ENCODE measurements at places on chromosomes 16 and 17.

DNA sequence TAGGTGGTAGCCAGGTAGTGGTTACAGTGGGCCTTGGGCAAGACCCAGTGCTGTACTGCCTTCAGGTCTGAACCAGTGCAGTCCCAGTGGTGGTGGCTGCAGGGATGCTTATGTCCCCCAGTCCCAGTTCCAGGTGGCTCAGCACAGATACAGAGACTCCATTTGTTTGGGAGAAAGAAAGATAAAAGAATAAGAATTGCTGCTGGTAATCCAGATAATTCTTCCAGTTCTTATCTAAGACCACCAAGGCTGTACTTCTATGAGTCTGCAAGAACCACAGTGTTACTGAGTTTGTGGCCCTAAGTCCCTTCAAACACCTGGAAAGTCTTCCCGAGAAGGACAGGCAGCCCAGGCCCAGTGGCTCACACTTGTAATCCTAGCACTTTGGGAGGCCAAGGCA lies 33.9 kb upstream of the ATP2C2 start:
- no peak for DNase-seq

DNA sequence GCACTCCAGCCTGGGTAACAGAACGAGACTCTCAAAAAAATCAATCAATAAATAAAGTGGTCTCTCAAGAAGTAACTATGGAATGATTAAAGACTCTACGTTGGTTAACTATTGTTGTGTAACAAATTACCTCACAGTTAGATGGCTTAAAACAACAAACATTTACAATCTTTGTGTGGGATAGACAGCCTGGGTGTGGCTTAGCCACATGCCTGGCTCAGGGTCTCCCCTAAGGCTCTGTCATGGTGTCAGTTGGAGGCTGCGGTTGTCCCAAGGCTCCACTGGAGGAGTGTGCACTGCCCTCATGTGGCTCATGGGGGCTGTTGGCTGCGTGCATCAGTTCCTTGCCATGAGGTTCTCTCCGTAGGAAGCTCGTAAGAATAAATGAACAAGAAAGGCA lies 294.5 kb downstream of the SNX29 start:
- DNase-seq = no peak

DNA sequence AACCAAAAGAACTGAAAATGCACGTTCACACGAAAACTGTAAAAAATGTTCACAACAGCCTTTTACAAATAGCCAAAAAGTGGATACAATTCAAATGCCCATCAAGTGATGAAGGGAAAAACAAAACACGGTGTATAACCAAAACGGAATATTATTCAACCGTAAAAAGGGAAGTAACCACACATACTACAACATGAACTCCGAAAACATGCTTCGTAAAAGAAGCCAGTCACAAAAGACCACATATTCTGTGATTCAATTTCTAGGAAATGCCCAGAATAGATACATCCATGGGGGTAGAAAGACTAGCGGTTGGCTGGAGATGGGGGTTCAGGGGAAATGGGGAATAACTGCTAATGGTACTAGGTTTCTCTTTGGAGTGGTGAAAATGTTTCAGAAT lies 81.5 kb upstream of the TRAP1 start:
- DNase-seq = no peak

DNA sequence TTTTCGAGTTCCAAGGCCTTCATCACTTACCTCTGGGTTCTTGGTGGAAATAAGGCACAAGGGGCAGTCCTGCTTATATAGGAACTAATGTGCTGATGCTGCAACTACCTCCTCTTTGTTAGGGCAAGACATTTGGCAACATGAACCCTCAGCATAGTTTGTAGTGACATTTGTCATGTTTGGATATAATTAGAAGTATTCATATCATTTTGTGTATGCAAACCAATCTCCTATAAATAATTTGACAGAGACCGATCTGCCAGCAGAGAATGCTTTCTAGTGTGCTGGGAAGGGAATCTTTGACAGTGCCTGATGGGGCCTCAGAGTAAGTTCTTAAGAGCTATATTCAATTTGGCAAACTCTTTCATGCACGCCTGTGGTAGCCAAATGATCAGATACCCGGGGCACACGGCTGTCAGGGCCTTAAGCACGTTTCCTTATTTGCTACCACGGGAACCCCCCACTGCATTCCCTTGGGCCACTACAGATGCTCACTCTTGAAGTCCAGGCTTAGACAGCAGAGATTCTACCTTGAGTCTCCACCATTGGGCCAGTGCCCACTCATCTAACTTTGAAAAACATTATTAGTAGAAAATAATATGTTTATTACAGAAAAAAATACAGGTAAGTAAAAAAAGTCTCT lies at the start of gene MYH8:
Gene MYH8 (minus strand): TSS at position 51 of the 643 bp plus-strand sequence. CDS start 1,723 bp downstream, outside the sequence.
- no peak for DNase-seq

GRCh38 chr16:48084826-48085225 lies 71.0 kb downstream of the ABCC12 start:
- DNase-seq = no peak

DNA sequence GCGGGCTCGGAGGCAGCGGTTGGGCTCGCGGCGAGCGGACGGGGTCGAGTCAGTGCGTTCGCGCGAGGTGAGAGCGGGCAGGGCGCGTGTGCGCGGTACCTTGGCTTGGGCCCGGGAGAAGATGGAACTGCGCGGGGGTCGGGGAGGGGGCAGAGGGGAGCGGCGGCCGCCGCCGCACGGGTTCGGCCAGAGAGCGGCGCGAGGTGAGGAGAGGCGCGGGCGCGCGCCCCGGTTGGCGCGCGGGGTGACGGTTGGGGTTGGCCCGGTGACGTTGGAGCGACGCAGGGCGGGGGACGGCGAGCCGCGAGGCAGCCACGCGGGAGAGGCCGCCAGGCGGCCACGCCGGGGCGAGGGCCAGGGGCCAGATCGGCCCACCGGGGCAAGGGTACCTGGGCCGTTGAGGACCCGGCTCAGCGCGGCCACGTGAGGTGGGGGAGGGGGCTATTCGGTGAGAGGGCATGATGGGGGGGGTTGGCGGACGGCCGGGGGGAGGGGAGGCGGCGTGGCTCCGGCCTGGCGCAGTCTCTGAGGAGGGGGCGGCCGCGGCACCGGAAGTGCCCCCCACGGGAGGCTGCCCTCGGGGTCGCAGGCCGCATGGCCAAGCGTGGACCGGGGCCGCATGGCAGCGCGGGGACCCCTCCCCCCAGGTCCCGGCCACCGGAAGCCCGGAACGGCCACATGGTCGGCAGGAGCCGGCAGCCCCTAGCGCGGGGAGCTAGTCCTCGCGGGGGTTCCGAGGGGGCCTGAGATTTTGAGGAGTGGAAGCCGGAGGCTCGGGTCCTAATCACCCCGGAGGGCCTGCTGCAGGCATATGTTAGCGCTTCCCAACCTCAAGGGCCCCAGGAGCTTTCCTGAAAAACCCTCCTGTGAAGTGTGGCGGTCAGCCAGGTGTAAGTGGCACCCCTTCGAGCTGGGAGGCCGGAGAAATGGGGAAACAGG lies 527 bp downstream of the EIF5A start:
- DNase-seq = peak; percentile 33

- DNase-seq = no peak
Observed at GRCh38 chr17:71480099-71480498, 640.7 kb upstream of the SOX9 start.

DNA sequence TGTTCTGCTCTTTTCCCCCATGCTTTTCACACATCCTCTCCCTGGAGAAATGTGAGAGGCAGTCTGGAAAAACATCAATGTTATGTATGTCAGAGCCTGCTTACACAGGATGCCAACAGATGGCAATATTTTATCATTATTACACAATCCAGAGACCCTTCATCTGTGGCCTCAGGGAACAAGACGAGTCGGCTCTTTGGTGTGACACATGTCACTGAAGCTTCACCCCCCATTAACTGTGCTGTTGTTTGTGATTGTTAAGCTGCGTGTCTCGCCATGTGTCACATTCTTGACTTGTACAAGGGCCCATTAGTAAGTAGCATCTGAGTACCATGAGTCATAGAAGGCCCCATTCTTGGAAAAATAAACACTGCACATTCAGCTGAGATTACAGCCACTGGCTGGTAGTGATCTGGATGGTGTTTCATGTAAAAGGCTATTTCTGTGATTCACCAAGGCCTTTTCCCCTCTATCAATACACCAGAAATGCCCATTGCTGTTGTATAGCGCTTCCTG lies 682.1 kb upstream of the SOX9 start:
- peak; percentile 37 for DNase-seq

GRCh38 chr17:29595107-29595942 lies 2.4 kb downstream of the ANKRD13B start:
- DNase-seq = no peak

- DNase-seq = no peak
Observed at GRCh38 chr17:83194186-83194561, 114.8 kb downstream of the METRNL start.

DNA sequence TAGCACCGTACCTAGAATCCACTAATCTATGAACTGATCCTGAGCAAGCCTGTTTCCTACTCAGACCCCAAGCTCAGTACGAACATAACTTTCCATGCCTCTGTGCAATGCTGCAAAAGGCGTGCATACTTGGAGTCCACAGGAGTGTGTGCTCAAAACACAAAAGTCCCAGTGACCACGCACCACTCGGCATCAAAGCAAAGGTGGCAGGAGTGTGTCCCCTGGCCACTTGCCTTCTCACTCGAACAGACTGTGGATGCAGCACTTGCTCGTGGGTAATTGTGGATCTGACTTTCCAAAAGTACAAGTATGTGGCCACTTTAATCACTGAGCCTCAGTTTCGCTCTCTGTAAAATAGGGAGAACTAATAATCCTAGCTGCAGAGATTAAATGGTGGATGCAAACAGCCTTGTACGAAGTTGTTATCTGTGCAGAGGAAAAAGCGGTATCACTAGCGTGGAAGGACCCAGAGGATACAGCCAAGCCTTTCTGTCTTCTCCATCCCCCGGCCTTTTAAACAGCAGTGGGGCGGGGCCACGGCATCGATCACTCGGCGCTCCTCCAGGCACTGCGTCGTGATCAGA lies 311 bp upstream of the KDM8 start:
- peak; percentile 89 for DNase-seq

- DNase-seq = no peak
Observed at GRCh38 chr17:58383892-58384462, 32.0 kb upstream of the SUPT4H1 start.

- no peak for DNase-seq
Observed at GRCh38 chr16:13021996-13022395, 120.6 kb downstream of the SHISA9 start.

DNA sequence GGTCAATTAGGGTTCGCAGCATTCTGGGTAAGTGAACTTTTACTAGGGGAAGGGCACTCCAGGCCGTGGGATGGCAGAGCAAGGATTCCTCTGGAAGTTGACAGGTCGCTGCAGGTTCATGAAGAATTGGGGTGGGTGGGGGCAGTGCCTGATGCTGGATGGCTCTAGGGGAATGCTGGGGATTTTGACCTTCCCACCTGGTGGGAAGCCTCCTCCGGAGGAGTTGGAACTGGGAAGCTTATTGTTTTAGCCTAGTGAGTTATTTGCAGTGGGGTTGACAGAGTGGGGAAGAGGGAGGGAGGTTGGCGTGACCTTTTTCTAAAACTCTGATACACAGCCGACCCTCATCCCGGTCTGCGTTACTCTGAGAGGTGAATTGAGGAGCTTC lies 606 bp upstream of the C17orf113 start:
- DNase-seq = no peak

GRCh38 chr16:90053902-90054500 lies 23.1 kb downstream of the PRDM7 start:
- no peak for DNase-seq

DNA sequence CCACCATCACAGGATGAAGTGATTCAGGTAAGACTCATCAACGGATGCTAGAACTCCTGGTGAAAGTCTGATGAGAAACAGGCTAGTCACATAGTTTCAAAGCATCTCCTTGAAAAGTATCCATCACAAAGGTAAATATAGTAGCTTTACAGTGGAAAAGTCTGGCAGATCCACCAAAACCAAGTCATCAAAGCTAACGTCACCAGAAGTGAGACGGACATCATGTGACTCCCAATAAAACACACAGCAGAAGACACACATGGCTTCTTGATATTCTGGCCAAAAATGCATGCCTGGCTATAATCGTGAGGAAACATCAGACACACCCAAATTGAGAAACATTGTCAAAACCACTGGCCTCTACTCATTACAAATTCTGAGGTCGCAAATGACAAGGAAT lies 17.9 kb upstream of the TRPV3 start:
- no peak for DNase-seq

Data from NCI-H226 (cell line).